ENCODE measurements at places on chromosomes 3 and 15.

DNA sequence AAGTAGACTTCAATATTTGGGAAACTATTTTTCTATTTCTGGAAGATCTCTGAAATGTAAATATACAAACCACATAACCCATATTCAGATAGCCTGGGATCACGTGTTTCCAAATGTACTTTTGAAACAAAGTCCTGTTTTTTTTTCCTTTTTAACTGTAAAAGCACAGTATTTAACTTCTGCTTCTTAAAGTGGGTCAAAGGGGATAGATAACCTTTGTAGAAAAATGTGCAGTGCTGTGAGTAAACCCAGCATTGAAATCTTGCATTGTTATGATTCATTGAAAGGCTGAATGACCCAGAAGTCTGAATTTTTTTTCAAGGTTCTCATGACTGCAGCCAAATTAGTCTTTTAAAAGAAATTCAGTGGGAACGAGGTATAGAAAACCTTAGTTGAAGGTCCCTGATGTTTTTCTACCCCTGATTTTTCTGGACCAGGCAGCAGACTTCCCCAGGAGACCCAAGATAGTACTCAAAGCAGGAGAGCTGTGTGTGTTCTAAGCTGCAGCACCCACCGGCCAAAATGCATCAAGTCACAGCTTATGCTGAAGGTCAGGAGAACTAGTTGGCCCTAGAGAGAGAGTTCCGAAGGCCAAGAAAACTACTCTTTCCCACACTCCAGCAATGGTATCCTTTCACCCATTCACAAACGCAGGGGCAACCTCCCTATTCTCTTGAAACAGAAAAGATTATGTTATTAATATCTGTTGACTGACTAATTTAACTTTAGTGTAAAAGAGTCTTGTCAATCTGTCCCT is 43.6 kb upstream of the APH1B start:
- no peak for DNase-seq

DNA sequence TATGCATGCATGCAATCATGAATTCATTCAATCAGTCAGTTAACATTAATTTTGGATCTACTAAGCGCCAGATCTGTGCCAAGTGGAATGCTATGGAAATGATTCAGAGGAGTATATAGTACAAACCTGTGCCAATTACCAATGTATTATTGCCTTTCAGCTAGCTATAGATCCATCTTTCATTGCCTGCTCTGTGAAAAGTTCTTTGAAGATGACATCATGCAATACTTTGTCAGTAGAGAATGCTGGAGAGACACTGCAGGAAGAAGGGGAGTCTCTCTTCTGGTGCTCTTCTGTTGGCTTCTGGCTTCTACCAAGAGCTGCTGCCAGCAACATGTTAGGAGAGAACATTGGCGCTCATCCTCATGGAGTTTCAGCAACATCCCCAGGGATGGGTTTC is 81.0 kb upstream of the LMCD1 start:
- DNase-seq = no peak

DNA sequence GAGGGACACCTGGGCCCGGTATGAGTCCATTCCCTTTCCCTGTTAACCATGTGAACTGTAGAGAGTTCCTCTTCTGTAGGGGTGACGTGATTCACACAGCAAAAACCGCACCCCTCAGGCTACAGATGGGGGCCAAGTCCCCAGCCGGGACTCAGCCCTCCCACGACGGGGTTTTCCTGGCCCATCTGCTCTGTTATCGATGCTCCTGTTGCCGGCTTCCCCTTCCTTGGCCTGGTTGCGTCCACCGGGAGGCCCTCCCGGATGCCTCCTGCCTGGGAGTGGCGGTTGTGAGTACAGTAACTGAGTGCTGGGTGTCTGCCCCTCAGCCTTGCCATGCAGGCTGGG is 817 bp upstream of the PLXNA1 start:
- DNase-seq = no peak

- DNase-seq = no peak
These were observed 277.3 kb upstream of the TLE3 start for GRCh38 chr15:70375006-70375431.

DNA sequence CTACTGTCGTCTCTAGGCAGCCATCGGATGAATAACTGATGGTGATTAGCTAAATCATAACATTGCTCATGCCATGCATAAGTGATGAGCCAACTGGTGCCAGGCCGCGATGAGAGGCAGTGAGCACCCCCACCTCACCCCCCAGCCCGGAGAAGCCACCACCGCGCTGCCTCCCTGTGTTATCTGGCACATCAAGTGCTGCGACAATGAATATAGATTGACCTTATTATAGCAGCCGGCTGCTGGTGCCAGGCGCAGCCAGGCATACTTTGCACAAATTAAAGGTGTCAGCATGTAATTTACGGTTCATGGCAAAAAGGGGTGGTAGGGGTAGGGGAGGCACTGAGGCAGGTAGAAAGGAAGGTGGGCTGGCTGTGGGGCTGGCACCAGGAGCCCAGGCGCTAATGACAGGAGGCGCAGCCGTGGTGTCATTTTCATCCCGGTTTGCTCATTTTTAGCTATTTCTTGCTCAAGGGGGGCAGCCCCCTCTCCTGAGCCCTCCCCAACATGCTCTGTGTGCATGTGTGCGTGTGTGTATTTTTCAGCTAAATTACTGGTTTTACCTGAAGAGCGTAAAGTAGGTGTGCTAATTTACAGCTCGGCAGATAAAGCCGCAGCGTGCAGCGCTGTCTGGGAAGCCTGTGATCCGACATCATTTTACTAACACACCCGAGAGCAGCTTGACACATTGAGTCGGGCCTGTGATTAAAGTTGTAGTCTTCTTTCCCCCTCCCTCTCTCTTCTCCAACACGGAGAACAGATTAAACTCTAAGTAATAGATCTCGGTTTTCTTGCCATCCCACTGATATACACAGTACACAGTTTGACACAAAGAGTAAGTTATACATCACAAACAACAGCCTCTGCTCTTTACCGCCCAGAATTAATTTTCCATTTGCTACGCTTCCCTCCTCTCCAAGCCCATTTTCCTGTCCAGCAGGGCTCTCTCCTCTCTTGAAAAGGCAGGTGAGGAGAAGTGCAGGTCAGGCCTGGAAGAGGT is 212.3 kb downstream of the RPLP1 start:
- DNase-seq = no peak

DNA sequence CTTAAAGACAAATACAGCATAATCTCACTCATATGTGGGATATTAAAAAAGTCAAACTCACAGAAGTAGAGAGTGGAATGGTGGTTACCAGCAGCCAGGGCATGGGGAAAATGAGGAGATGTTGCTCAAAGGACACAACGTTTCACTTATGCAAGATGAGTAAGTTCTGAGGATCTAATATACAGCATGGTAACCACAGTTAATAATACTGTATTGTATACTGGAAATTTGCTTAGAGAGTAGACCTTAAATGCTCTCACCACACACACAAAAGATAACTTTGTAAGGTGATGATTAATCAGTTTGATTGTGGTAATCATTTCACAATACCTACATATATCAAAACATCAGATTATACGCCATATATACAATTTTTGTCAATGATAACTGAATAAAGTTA is 60.0 kb downstream of the MYH15 start:
- no peak for DNase-seq

Measured in esophagus squamous epithelium (tissue), 5 donors.